ENCODE measurements at places on chromosomes 7 and 10.

DNA sequence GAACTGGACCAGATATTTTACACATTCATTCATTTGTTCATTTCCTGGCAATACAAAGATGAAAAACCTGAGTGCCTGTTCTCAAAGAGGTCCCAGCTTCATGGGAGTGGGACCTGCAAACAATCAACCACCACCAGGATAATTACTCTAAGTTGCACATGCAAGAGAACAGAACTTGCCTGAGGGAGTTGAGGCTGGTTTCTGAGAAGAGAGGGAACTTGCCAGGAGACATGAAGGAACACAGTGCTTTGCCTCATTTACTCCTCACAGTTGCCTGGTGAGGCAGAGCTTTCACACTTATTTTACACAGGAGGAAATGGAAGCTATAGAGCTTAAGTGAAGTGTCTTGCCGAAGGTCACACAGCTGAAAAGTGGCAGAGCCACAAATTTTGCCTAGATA lies 170.1 kb downstream of the SORCS3 start:
- no peak for DNase-seq

- DNase-seq: no peak
These were observed 9.5 kb upstream of the RAMP3 start for GRCh38 chr7:45147858-45148652.

- DNase-seq: no peak
These were observed 71.3 kb upstream of the TES start for GRCh38 chr7:116139007-116139406.

- DNase-seq: no peak
These were observed 14.0 kb downstream of the ADAM8 start for GRCh38 chr10:133262696-133263095.

- DNase-seq: no peak
These were observed 76.3 kb downstream of the COL13A1 start for GRCh38 chr10:69878038-69878437.

GRCh38 chr10:23015021-23015707 lies 80.2 kb upstream of the MSRB2 start:
- no peak for DNase-seq

DNA sequence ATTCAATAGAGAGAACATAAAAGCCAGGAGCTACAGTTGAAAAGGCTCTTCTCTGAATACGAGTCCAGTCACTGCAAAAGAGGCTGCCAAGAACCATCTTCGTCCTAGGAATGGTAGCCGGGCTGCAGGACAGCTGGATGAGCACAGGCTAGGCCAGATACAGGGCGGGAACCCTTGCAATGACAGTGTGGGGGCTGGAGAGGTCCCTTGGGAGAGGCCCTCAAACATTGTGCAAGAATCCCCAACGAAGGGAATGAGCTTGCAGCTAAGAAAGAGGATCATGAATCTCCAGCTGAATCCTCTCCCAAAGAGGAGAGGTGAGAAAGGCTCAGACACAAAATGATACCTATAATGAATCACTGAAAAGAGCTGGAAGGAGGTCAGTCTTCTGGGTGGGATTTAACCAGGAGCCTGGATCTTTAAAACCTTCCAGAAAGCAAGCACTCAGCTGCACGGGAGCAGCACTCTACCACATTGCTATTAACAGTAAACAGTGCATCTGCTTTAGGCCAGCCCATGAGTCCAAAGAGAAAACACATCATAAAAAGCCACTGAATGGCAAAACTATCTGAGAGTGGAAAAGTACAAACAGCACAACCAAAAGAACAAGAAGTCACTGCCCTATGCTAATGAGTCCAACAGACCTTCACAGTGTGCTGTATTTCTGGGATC lies 287.9 kb downstream of the TNS3 start:
- DNase-seq: no peak

DNA sequence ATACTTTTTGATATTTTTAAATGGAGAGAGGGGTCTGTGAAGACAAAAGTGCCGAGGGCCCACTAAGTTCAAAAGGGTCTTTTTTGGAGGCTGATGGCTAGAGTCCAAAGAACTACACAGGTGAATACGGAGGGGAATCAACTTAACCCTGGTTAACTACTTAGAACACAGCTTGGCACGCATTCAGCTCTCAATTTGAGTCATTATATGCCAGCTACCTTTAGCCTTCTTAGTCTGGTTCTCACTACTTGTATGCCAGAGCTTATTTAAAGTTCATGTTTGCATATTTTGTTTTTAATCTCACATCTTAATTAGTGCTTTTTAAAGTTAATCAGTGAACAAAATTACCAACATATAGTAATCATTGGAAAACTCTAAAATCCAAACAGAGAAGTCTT lies 80.8 kb downstream of the VWDE start:
- DNase-seq: no peak

DNA sequence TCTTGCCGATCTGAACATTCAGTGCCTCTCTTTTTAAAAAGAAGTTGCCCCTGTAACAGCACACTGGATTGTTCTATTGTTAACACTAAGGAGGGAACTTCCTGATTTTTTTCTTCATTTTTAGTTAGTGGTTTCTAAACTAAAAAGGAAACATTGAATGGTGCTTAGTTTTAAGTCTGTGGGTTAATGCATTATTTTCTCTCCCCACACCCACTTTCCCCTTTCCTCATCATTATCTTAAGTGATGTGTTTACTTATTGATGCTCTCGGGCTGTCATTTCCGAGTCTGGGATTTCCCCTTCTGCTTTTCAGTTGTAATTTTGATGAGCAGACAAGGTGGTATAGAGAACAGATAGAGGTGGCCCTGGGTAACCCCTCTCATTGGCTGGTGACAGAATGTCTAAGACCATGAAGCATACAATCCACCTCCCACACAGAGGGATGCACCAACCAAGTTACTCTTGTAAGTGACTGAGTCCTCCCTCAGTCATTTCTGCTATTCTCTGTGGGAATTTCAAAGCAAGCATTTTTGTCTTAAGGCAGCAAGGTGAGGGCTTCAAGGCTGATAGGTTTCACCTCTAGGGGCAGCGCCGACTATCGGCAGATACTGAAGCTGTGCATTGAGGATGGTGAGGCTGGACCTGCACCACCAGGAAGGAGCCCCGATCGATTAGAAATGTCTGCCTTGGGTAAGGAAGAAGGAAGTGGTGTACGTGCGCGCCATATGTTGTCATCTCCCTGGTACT lies 49.5 kb downstream of the CHN2 start:
- no peak for DNase-seq

DNA sequence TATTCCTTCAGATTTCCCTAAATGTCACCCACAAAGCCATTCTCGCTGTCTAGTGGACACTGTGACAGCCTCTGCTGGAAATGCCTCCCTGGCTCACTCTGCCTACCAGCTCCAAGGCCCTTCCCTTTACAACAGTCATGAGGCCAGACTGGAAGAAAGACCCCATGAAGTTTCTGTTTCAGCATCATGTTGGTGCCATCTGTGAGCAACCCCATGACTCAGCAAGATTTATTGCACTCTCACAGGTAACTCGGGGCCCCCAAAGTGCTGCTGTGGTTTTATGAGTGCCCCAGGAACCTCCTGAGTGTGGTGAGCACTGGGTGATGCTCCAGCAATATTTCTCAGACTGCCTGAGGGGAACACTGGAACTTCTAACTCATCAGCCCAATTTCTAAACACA lies 218.6 kb downstream of the ZNF33B start:
- DNase-seq: no peak

DNA sequence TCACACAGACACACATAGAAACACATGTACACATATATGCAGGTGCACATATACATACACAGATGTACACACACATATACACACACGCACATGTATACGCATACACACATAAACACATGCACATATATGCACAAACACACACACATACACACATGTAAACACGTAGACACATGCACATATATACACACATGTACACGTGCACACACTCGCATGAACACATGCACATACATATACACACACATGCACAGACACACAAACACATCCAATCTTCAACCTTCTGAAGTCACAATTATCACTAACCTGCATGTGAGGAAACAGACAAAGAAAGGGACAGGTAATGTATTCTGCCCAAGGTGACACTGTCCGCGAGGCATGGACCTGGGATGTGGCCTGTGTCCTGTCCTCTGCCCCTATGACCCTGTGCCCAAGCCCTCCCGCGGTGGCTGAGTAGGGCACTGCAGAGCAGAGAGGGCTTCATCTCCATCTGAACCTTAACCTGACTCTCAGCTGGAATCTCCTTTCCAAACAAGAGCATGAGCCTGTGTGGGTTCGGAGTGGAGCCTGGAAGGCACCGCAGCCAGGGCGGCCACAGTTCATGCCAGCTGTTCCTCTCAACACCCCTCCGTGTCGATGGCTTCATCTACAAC lies 660.9 kb downstream of the SDK1 start:
- no peak for DNase-seq

GRCh38 chr10:82277591-82277990 lies 402.6 kb downstream of the NRG3 start:
- no peak for DNase-seq

- DNase-seq: peak; percentile 20
These were observed 29.8 kb downstream of the C10orf67 start for GRCh38 chr10:23314835-23315239.

GRCh38 chr7:79293655-79294142 lies 159.8 kb downstream of the MAGI2 start:
- DNase-seq: no peak

- DNase-seq: no peak
These were observed 119.5 kb upstream of the CAV2 start for GRCh38 chr7:116380025-116380424.

DNA sequence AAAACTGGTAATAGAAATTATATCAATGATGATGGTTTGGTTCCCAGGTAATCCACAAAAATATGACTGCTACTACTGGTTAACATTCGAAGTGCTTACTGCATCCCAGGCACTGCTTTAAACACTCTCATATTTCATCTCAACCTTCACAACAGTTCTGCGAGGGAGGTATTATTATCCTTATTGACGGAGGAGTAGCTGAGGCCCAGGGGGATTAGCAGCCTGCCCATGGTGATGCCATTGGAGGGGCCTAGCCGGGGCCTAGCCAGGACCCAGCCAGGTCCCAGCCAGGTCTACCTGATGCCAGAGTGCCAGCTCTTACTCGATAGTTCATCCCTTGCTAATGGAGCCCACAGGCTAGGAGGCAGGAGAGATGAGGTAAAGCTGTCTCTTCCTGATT lies 217.1 kb downstream of the FAM107B start:
- DNase-seq: no peak

GRCh38 chr7:67918158-67918557 lies 921.5 kb downstream of the TYW1 start:
- DNase-seq: no peak

GRCh38 chr10:14087566-14087965 lies 243.2 kb downstream of the FRMD4A start:
- DNase-seq: no peak

DNA sequence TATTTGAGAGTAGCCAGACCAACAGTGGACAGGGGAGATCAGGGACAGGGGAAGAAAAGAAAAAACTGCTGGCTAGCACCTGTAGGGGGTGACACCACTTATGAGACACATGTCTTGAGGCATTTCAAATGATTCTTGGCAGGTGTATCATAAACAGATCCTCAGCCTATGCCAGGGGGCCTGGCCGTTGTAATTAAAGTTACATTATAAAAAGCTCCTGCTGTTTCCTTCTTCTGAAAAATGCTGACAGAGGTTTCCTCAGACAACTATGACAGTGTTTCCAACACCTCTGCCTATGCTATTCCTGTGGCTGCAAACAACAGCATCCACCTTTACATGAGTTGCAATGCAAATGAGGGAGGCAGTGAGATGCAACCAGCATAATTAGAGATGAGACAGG lies 281.0 kb upstream of the PTER start:
- no peak for DNase-seq

- no peak for DNase-seq
These were observed 3.6 kb upstream of the GPR146 start for GRCh38 chr7:1040790-1041189.

DNA sequence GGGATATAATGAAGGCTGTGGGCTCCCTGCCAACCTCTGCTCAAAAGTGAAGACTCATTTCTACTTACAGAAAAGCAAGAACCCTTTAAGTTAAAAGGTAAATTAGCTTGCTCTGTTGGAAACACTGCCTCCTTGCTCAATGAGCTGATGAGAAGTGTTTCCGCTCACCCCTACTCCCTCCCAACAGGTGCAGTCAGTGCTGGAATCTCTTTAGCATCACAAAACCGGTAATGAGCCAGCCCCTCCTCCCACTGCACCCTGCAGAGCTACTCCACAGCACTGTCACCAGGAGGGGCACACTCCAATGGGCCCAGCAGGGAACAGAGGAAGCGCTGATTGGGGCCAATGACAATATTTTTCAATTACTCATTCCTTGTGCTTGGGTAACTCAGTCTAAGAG lies 262.5 kb downstream of the TCERG1L start:
- no peak for DNase-seq

DNA sequence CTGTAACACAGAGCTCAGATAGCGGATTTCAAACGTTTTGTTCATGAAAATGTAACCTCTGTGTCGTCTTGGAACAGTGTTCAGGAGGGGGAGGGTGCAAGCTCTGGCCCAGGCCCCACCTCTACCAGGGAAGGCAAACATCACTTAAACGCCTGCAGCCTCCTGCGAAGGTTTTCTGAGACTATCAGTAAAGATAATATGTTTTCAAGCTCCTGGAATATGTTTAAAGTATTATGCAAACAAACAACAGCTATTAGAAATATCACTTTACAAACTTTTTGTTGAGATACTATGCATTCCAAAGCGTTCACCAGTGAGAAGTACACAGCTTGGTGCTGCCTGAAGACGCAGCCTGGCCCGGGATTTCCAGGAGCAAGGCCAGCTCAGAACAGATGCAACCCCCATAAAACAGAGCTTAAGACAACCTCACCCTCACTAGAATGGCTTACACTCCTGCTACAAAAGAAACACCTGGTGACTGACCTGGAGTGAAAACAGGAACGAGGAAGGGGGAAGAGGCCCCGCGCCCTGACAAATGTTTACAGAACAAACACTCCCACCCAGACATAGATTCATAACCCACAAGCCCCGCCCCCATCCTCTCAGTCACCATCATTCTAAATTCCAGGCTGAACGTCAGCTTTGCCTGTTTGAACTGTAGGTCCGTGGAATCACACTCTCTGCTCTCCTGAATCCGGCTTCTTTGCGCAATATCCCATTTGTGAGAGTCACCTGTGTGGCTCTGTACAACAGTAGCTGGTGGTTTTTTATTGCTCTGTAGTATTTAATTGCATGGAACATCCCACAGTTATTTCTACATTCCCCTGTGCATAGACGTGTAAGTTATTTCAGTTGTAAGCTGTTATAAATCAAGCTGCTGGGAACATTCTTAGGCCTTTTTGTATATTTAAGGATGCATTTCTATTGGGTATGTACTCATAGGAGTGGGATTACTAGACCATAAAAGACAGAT lies 155.0 kb downstream of the PTPRN2 start:
- DNase-seq: no peak

GRCh38 chr10:60253484-60253883 lies 136.2 kb downstream of the ANK3 start:
- DNase-seq: no peak

- no peak for DNase-seq
These were observed 73.2 kb downstream of the CABCOCO1 start for GRCh38 chr10:61735882-61736281.

Data from stimulated activated CD4-positive, alpha-beta T cell treated with anti-CD3 and anti-CD28 coated beads, Interleukin-1b, Interleukin-23, amount 100 ng/mL, for 1 hour (primary cell).